ENCODE measurements at places on chromosomes 12 and 14. TPM values are rescaled to one million over a fixed set of nuclear protein-coding genes. Genes with fewer than 3 reads are reported as not detected.

The TRIM9 gene
- polyA plus RNA-seq: 0.10 TPM

The METAP2 gene
- 40.3 TPM for polyA plus RNA-seq

The RHEBL1 gene
- polyA plus RNA-seq: 3.0 TPM

DNA sequence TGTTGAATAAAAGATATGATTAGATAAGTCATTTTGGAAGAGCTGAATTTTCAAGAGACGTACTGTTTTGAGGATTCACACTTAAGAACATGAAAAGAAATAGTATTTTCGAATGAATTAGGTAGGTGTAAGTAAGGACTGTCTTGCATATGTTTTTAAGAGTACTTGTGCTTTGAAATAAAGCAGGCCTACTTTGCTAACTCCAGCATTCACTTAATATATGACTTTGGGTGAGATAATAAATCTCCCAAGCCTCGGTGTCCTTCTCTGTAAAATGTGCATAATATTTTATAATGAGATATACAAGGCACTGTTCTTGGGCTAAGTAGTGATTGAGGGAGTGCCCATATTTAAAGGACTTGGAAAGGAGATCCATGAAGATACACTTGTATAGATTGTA lies 54.6 kb downstream of the WASHC4 start:
- H3K4me3 ChIP-seq: no peak overlapping the region
- H3K4me1 ChIP-seq: no peaks in the 10 kb centered on the region
- no peak overlapping the region for H3K27ac ChIP-seq
- no peak for DNase-seq
- H3K36me3 ChIP-seq: peaks cover 72% of the 10 kb centered on the region

DNA sequence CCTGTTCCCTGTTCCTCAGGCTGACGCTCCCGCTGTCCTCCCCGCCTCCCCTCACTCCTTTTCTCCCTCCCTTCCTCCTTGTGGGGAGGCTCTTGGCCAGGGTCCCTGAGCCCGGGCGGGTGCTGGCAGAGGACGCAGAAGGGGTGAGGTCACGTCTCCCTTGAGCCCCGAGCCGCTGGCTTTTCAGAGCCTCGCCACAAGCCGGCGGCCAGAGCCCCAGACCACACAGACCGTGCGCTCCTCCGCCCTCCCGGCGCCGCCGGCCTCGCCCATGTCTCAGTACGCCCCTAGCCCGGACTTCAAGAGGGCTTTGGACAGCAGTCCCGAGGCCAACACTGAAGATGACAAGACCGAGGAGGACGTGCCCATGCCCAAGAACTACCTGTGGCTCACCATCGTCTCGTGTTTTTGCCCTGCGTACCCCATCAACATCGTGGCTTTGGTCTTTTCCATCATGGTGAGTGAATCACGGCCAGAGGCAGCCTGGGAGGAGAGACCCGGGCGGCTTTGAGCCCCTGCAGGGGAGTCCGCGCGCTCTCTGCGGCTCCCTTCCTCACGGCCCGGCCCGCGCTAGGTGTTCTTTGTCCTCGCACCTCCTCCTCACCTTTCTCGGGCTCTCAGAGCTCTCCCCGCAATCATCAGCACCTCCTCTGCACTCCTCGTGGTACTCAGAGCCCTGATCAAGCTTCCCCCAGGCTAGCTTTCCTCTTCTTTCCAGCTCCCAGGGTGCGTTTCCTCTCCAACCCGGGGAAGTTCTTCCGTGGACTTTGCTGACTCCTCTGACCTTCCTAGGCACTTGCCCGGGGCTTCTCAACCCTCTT lies at the start of gene TMEM233:
Gene TMEM233 (plus strand): TSS at position 197 of the 821 bp plus-strand sequence. CDS start 75 bp downstream, at position 272.
- no peak for DNase-seq
- H3K27me3 ChIP-seq: peaks cover 60% of the 10 kb centered on the region
- peaks cover 24% of the 10 kb centered on the region for H3K4me1 ChIP-seq
- H3K4me3 ChIP-seq: no peak within 1 kb of the TSS

- no peaks in the 10 kb centered on the region for H3K27me3 ChIP-seq
- H3K4me1 ChIP-seq: peaks cover 22% of the 10 kb centered on the region
- H3K36me3 ChIP-seq: no peaks in the 10 kb centered on the region
Measured at GRCh38 chr12:9794484-9795093, 32.7 kb upstream of the KLRF1 start.

- H3K27ac ChIP-seq: no peak overlapping the region
- DNase-seq: no peak
- H3K4me3 ChIP-seq: no peak overlapping the region
- no peaks in the 10 kb centered on the region for H3K4me1 ChIP-seq
Measured at GRCh38 chr12:87870061-87870460, 159.1 kb downstream of the C12orf50 start.

- DNase-seq: no peak
- H3K4me3 ChIP-seq: peak overlapping the region; percentile 89
Measured at GRCh38 chr14:60722357-60723115, 1.6 kb downstream of the SIX4 start.

DNA sequence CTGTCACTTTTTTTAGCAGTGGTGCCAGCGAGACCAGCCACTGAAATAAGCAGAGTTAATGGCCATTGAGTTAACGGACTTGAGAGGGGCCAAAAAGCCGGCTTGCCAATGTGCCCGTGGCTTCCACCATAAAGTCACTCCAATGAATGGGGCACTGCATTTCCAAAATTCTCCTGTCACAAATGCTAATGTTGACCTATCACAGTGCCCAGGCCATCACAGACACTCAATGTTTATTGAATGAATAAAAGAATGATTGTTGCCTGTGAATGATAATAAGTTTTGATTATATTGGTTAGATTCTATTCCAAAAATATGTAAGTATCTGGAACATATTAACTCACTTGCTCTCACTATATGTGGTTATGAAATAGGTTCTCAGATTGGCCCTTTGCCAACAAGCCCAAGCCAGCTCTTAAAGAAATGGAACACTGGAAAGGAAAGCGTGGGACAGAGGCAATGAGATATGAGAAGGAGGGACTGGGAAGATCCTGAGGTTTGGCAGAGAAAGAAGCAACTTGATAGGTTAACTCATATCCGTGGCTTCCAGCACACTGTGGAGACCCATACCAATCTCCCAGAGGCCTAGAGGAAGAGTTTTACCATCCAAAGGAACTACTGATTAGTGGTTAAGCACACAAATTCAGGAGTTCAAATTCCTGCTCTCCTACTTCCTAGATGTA lies 108.7 kb downstream of the BTG1 start:
- H3K27me3 ChIP-seq: no peaks in the 10 kb centered on the region
- H3K4me3 ChIP-seq: peak overlapping the region; percentile 52
- peak overlapping the region; percentile 99 for H3K27ac ChIP-seq
- no peaks in the 10 kb centered on the region for H3K36me3 ChIP-seq
- no peak for DNase-seq

DNA sequence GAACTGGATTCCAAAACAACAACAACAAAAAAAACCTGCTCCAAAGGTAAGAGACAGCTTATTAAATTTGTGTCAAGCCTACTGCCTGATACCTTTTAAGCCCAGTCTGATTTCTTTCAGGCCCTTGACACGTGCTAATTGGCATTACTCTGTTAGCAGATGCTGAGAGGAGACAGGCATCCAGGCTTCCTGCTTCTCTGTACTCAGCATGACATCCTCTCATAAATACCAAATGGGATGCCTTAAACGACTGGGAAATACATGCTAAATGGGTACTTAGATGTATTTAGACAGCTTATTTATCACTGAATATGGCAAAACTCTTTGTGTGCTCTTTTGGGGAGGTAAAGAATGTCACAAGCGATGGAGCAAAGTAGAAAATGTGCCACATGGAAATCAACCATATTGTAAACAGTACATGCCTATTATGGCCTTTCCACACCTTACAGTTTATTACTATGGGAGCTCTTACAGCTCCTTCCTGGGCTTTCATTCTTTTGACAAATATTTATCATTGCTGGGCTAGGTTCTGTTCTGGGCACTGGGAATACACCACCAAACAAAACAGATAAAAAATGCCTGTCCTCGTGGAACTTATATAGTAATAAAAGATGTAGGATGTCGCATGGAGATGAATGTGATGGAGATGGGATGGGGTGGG lies 11.5 kb upstream of the PCED1B start:
- no peaks in the 10 kb centered on the region for H3K4me1 ChIP-seq
- no peaks in the 10 kb centered on the region for H3K27me3 ChIP-seq
- H3K27ac ChIP-seq: no peak overlapping the region

DNA sequence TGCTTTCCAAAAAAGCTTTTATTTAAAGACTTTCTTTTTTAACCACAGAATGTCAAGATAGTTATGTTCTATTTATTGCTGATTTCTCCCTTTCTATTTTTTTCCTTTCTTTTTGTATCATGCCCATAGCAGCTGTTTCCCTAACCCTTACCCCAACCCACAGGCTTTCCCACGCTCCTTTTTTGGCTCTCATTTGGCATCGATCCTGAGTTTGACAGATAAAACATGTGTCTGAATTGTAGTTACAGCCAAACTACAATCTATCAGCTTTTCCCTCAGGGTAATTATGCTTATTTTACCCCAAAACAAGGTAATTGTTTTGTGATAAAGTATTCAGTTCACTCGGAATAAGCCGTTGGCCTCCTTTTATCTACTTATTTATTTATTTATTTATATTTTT lies 46.7 kb downstream of the PDE3A start:
- H3K4me3 ChIP-seq: no peak overlapping the region
- H3K27ac ChIP-seq: no peak overlapping the region
- H3K27me3 ChIP-seq: no peaks in the 10 kb centered on the region
- no peaks in the 10 kb centered on the region for H3K4me1 ChIP-seq
- DNase-seq: no peak
